Naive B cell (primary cell): ENCODE measurements at places on chromosomes 5 and 9.

- no peak for DNase-seq
Observed at GRCh38 chr5:119105971-119106370, 35.1 kb downstream of the DMXL1 start.

DNA sequence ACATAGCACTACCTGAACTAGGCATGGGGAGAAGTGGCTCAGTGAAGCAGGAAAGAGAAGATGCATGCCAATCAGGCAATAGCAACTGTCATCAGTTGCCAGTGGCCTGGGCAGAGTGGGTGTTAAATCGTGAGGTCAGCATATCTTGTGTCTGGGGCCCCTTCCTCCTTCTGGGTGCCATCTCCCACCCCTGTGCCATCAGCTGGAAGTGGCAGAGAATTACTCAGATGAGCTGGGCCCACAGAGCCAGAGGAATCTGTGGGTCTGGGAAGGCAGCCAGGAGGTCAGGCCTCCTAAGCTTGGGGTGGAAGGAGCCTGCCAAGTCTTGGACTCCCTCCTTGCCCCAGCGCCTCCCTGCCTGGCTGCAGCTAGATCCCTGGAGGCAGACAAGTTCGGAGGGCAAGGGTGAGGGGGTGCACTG is 66.5 kb downstream of the GALNT12 start:
- no peak for DNase-seq

DNA sequence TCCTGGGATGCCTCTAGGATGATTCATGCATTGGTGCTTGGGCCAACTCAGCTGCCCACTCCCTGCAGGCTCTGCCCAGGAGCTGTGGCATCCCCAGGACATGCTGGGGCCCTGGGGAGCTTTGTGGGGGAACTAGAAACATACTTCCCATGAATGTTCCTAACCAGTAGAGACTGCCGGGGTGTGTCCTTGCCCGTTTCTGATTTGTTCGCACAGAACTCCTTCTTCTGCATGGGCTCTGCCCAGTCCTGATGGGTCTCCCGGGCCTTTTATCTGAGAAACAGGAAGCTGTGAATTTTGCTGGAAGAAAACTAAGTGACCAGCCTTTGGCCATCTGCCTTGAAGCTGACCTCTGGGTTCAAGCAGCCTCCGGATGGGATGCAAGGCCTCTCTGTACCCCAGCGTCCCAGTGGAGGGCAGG is 71.6 kb upstream of the RNU6ATAC start:
- no peak for DNase-seq

DNA sequence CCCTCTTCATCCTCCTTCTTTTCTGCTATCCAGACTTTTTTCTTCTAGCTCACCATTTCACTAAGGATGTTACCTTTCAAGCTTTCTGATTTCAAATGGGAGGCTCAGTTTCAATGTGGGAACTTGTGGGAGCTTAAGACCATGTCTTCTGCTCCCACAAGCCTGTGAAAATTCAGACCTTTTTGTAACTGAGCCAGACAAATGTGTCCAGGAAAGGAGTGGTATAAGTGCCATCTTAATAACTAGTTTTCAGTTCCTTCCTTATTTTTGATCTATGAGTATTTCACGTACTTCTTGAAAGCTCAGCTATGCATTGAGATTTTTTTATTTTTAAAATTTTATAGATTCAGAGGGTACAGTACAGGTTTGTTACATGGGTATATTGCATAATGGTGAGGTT is 4.6 kb upstream of the ERCC6L2 start:
- DNase-seq: no peak

- DNase-seq: no peak
Observed at GRCh38 chr5:179120421-179120861, 60.3 kb downstream of the ZNF354C start.

DNA sequence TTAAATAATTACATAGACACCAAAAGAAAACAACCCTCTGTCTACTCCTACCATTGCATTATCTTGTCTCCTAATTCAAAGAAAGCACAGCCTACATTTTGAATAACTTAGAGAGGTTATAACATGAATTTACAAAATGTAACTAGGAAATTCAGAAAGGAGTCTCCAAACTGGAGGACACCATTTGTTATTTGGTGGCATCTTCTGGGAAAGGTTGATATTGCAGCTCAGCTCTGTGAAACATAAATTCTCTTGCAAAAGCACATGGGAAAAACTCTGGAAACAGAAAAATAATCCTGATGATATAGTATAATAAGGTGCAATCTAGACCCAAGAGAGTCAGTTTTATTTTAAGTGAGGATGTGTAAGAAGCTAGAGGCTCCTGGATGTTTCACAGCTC is 215.3 kb downstream of the MLLT3 start:
- no peak for DNase-seq

- DNase-seq: no peak
Observed at GRCh38 chr5:59327191-59327980, 566.1 kb downstream of the PDE4D start.

DNA sequence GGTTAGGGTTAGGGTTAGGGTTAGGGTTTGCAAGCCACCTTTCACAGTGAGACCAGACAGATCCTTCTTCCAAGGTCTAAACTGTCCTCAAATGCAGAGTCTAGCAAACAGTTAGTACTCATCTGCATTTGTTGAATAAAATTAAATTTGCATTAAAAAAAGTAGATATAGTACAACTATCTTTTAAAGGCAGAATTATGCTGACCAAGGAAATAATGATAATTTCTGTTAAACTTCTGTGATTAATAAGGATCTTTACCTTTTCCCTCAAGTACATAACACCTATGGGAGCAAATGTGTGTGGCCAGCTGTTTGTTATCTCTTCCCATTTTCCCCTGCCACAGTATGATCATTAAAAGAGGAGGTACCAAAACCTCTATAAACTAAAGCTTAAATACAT is 19.8 kb downstream of the PUM3 start:
- no peak for DNase-seq

DNA sequence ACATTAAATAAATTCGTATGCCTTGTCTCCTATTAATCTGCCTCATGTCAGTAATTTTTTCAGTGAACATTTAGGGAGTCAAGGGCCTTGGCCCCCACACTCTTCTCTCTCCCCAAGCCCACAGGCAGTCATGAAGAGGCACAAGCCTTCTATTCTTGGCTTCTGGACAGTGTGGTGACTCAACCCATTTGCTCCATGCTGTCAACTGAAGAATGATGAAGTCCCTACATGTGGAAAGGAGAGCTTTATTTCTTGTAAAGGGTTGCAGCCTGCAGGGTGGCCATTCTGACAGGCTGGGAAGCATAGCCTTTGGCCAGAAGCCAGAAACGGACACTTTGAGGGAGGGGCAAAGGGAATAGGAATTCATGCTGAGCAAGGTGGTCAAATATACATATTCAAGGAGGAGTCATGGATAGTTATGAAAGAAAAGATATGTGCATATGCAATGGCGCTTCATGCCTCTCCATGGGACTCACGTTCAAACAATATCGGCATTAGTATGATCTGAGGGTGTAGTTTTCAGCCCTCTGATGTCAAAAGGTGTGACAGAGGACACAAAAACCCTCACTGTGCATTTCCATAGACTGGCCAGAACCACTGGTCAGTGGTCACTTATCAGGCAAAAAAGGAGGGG is 31.3 kb downstream of the ANKRA2 start:
- DNase-seq: no peak

GRCh38 chr9:76136986-76137385 is 246.5 kb downstream of the PCSK5 start:
- DNase-seq: no peak

DNA sequence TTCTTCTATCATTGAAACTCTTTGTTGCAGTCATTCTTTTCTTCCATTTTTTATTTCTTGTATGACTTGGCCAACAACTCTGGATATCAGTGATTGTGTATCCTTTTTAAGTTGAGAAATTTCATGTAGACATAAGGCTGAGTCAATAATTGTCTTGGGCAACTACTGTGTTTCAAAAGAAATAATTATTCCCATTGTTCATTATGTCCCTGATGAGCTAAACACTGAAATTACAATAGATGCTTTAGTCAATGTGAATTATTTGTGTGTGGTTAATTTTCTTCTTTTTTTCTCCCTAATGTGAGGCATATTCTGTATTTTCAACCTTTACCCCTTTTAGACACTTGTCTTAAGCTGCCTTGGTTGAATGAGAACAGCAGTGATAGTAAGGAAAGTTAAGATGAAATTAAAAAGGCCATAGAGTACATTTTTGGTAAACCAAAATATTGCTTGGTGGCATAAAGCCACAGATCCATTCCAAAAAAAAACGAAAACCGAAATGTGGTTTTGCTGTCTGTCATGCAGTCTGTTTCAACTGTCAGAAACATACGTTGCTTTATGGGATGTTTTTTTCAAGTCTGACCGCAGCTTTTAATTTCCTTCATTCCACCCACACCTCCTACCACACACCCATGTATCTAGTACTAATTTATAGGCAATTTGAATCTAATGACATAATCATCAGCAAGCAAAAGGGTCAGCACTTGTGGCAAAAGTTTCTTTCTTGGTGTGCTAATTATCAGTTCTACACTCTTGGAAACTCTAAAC is 21.1 kb downstream of the TLE4 start:
- no peak for DNase-seq

DNA sequence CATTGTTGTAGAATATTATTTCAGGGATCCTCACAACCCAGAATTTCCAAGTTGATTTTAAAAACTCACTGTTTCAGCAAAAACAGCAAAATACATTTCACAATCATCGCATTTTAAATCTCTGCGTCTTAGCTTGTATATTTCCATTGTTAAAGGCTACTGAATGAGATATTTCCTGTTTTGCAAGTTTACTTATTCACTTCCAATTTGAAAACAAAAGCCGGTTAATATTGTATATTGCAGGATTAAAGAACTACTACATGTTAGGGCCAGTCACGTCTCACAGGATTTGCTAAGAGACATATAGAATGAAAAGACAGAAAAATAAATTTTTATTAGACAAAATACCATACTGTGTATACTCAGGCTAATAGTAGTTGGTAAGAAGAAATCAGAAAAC is 395.9 kb upstream of the CDH9 start:
- no peak for DNase-seq

- DNase-seq: no peak
Observed at GRCh38 chr9:35085078-35085477, 5.3 kb upstream of the FANCG start.

- DNase-seq: no peak
Observed at GRCh38 chr9:71524516-71524915, 243.8 kb downstream of the CEMIP2 start.

GRCh38 chr5:170314541-170315095 is 17.0 kb upstream of the LCP2 start:
- no peak for DNase-seq

DNA sequence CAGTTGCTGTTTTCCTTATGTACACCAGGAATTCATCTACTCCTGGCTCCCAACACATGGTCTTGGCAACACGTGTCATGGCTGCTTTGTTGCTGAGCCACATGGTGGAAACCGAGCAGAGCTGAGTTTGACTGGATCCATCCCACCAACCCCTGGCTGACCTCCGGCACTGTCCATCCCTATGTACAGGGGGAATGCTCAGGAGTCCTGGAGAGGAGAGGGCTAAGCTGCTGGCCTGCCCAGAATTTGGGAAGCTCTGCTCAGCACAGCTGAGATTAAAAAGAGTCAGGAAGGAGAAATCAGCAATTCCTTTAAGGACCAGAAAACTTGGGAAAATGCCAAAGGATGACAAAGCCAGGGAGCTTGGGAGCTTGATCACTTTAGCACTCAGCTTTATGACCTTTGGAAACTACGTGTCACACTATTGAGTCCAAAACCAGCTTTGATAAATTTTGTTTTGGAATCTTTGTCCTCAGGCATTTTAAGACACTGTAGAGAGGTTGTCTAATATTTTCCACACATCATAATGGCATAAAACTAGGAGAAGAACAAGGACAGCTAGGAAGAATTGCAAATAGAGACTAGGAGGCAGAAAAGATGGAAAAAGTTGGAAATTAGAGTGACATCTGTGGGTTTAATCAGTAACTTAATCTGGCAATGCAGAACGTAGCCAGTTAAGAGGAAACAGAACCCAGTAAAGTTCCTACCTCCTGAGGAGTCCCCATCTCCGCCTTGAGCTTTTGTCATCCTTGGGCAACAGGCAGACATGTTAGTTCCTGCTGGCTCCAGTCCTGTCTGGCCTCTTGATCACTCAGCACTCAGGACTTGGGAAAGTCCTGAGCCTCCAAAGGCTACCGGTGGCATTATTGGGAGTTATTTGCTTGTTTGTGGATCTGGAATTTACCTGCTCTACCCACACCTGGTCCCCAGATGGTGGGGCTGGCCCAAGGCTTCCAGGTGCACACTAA is 62.5 kb upstream of the PLPP1 start:
- DNase-seq: no peak

- DNase-seq: no peak
Observed at GRCh38 chr9:5922192-5922591, 31.5 kb downstream of the MLANA start.

DNA sequence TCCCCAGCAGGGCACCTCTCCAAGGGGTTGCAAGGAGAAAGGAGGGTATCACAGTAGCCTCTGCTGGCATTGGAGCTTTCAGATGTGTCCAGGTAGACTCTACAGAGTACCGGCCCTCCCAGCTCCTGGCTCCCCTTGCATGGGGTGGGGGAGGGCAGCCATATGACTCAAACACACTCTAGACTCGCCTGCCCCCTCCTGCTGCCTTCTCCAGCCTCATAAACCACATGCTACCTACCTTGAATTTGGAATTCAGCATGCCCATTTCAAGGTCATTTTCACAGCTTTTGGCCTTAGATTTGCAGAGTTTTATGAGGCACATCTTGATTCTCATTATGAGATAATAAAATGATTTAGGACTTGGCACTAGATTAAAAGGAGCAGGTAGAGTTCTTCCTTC is 32.8 kb upstream of the SMIM32 start:
- no peak for DNase-seq

DNA sequence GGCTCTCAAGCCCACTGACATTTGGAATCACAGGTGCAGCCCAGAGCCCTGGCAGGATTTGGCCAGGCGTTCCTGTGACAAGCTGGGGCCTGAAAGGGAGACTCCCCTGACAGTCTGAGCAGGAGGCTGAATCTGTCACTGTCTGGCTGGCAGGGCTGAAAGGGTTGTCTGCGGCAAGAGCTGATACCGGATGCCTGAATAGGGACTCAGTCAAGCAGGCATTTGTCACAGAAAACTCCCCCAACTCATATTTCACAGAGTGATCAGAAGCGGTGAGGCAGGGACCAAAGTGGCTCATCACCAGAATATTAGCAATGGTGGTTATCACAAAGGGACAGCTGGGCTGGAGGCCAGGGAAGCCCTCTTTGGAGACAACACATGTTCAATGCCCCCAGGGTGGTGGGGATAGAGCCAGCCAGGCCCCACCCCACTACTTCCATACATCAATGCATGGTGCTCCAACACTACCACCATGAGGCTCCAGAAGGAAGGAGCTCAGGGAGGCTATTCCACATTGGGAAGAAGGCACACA is 295.5 kb downstream of the DTWD2 start:
- no peak for DNase-seq

DNA sequence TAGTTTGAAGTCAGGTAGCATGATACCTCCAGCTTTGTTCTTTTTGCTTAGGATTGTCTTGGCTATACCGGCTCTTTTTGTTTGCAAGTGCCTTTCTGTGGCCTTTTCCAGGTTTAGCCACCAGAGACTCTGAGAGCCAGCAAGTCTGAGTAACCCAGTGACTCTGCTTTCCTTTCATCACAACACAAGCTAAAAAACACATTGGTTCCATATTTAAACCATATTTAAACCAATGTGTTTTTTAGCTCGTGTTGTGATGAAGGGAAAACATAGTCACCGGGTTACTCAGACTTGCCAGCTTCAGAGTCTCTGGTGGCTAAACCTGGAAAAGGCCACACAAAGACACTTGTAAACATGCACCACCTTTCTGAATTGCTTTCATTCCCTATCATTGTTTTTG is 493.3 kb downstream of the NTRK2 start:
- DNase-seq: no peak

GRCh38 chr5:115321309-115321708 is 24.9 kb upstream of the CCDC112 start:
- no peak for DNase-seq

GRCh38 chr5:107100121-107100520 is 570.6 kb downstream of the EFNA5 start:
- DNase-seq: no peak
